ENCODE measurements at places on chromosomes 4 and X.
A peak's percentile ranks its signal among the peaks of the same experiment; 100 is the strongest.

GRCh38 chrX:75642811-75643361 lies 120.0 kb upstream of the ZDHHC15 start:
- no peak for DNase-seq

DNA sequence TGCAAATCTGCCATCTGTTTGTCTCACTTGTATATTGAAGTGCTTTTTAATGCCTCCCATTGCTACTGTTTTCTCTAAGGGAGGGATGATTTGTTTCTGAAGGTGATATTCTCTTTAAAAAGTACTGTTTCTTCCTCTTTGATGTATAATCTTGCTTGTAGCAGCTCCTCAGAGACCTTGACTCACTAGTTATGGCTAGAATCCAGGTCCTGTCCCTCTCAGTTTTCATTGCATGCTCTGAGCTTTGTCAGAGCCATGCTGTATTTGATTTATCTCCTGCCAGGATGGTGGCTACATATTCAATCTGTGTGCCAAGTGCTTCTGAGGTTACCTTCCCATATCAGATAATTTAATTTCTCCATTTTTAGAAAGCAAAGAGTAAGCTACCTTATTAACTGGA lies 56.0 kb downstream of the GLUD2 start:
- DNase-seq, result no peak

DNA sequence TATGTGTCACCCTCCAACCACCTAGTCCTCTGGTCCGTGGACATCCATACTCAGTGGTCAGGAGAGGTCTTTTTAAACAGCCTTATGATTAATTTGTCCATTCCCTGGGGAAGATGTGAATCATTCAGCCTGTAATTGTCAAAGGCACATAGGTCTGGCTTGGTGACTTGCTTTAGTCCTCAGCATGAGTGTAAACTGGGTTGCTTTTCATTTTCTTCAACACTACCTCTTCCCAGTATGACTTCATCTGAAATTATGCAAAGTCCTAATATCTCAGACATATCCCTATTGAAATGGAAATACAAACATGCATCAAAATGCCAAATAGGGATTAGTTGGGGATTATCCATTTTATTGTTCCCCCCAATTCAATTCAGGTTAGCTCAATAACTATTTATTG lies 208.3 kb upstream of the AMOT start:
- no peak for DNase-seq

- DNase-seq, result no peak
Measured at GRCh38 chr4:149112109-149112508, 669.9 kb upstream of the NR3C2 start.

DNA sequence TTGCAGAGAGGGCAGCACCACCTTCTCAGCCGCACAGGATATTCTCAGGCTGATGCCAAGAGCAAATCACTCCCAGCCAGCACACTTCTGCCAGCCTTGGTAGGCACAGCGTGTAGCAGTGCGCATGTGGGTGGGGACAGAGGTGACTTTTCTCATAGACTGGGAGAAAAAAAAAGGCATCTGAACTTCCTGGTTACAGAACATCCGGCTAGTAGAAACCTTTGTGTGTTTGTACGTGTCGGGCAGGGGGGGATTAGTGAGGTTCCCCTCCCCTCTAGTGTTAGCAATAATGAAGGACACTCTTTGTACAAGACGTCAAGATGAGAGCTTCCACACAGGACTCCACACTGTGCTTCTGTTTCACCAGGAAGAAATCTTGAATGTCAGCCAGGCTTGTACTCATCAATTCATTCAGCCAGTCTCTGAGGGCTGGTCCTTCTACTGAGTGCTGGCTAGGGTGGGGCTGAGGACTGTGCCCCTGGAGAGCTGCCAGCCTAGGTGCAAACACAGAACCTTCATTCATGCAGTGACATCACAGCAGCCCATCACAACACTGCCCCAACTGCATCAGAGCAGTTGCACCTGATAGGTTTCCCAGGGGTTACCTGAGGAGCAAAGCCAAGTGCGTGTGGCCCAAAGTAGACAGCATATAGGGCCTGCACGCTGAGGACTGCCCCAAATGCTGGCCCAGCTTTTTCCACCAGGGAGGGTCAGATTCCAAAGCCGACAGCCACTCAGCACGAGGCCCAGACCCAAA lies 34.7 kb downstream of the SLC25A5 start:
- peak; percentile 77 for DNase-seq

DNA sequence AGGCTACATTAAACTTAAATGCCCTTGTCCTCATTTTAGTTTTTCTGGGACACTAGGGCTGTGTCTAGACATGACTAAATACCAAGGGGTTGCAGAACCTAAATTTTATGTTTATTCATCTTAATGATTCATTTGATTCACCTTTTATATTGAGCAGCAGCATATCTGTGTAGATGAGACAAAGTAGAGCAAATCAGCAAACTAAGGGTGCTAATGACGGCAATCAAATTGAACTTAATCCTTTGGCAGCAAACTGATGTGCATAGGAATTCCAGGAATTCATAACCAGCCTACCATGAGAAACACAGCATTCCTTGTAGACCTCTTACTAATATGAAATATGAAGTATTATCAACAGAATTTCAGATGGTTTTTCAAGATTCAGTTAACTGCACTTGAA lies 25.1 kb downstream of the EPHA5 start:
- no peak for DNase-seq

DNA sequence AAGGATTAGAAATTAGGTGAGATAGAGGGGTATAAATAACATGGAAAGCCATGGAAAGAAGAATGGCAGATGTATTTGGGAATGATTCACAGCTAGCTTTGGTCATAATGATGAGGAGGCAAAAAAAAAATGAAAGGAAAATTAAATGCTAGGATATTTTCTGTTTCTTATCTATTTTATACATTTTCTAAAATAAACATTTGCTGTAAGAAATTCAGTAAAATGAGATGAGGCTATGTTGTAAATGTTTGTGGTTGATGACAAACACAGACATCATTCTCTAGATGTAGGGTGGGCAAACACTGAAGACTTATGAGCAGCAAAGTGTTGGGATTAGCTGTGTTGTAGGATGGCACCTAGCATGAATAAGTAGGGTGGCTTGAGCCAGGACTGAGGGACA lies 407.1 kb downstream of the IL15 start:
- no peak for DNase-seq

GRCh38 chr4:158912806-158913205 lies 144.0 kb downstream of the FNIP2 start:
- DNase-seq, result no peak

DNA sequence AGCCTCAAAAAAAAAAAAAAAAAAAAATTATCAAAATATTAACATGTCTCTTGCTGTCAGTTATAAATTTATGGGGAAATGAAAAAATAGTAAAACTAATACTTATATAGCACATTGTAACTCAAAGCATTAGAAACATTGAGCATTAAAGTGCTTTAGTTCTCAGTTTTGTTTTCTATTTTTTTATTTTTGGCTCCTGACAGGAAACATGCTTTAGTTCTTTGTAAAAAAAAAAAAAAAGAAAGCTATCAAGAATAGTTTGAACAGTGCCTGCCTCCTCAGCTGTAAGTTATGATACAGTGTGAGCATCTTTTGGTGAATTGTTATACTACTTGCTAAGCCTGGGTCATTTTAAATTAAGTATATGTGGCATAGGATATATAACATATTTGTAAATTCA lies 5.1 kb upstream of the CENPC start:
- DNase-seq, result no peak
